Right ventricle myocardium inferior (tissue), 1 donor: ENCODE measurements at places on chromosomes 5 and 9. TPM values are rescaled to one million over a fixed set of nuclear protein-coding genes. Genes with fewer than 3 reads are reported as not detected.

GRCh38 chr5:173618927-173619519 lies 2.6 kb upstream of the BOD1 start:
- no peak for DNase-seq

GRCh38 chr5:3311433-3311832 lies 284.2 kb upstream of the IRX1 start:
- DNase-seq = no peak

DNA sequence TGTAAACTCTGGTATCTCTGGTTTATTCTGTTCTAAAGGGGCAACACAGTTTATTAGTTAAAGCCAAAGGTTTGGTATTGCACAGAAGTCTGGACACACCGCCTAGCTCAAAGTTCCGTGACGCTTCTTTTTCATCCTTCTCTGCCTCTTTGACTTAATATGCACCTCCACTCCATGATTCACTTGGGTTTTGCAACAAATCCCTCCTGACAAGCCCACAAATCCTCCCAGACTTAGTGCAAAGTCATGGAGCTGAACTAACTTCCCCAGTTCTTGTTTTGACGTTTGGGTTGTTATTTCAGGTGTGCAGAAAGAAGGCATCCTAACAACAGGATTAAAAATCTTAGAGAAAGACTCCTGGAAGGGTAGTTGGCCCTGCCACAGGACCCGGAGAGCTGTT lies 441.6 kb upstream of the DMAC1 start:
- DNase-seq = no peak

GRCh38 chr5:132474881-132475496 lies 15.6 kb downstream of the IRF1 start:
- no peak for DNase-seq

DNA sequence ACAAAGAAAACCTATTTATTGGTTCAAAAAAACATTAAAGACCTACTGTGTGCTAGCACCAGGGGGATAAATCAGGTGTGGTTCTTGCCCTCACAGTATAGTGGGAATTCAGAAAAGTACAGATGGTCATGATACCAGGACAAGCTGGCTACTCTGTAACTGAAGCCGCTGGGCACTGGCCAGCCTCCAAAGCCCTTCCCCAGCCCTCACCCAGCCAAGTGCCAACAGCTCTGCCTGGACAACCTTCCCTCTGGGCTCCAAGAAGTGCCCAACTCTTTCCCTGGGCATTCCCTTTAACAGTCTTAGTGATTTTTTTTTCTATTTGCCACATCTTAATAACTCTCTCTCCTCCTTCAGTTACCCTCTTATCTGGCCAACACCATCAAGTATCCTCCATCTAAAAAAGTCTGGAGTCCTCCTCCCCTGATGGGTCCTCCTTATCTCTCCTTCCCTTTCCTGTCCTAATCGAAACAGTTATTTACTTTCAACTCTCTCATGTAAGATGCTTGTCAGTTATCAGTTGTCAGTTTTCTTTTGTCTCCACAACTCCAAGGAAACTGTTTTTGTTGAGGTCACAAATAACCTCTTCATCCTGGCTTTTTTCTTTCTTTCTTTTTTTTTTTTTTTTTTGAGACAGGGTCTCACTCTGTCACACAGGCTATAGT lies 13.3 kb upstream of the SEPTIN8 start:
- no peak for DNase-seq

DNA sequence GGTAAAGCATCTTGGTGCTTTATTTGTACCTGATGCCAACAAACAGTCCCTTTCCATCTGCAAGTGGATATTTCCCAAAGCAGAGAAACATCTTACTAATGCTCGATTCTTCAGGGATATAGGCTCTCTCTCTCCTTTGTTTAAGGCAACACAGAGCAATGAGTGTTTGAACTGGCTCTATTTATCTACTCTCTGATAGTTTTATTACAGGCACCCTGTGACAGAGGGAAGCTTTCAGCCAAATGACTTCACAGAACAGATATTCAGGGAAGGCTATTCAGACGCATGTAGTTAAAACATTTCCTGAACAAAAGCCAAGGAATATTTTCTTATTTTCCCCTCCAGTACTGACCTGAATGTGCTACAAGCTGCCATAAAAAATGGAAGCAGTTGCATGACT lies 141.8 kb downstream of the YIPF5 start:
- DNase-seq = no peak

- DNase-seq = no peak
These were observed 14.5 kb upstream of the CAMSAP1 start for GRCh38 chr9:135921749-135922310.

DNA sequence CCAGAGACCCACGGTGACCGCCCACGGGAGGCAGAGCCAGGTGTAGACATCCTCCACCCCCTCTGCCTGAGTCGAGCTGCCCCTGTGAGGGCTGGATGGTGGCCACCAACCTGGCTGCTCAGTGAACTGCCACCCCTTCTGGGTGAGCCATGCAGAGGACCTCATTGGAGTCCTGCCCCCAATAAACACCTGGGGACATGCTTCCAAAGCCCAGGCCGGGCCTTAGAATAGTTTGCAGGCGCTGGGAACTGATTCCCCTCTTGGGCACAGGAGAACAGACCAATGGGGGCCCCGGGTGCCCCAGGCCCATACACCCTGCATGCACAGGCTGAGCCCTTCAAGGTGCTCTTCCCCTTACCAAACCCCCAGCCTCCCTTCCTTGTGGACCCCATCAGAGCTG lies 38.1 kb upstream of the GFPT2 start:
- DNase-seq = no peak

GRCh38 chr9:23322392-23322791 lies 503.6 kb downstream of the ELAVL2 start:
- no peak for DNase-seq

Gene MEF2C
- 46.7 TPM for total RNA-seq
